Stimulated activated CD4-positive, alpha-beta T cell treated with anti-CD3 and anti-CD28 coated beads, TNF-alpha, amount 100 ng/mL, for 24 hours (primary cell): ENCODE measurements at places on chromosomes 3 and 15.

DNA sequence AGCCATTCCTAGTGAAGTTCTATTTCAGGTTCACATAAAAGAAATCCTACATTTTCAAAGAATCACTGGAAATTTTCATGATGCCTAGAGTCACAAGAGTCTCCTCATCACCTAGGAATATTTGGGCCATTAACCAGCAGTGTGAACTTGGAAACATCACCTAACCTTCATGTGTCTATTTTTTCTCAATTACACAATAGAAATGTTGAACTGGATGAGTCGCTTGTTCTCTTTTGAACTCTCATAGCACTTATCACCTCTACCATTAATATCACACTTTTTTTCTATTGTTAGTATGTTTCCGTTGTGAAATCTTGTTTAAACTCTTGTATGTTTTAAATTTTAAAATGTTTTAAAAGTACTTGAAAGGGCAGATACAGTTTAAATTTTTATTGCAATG is 371.3 kb downstream of the CADM2 start:
- no peak for DNase-seq

GRCh38 chr3:184423561-184423960 is 43.7 kb downstream of the CHRD start:
- DNase-seq: no peak

GRCh38 chr3:164620423-164620822 is 457.9 kb downstream of the SI start:
- no peak for DNase-seq

- no peak for DNase-seq
Measured at GRCh38 chr15:38496151-38496550, 42.2 kb downstream of the FAM98B start.

DNA sequence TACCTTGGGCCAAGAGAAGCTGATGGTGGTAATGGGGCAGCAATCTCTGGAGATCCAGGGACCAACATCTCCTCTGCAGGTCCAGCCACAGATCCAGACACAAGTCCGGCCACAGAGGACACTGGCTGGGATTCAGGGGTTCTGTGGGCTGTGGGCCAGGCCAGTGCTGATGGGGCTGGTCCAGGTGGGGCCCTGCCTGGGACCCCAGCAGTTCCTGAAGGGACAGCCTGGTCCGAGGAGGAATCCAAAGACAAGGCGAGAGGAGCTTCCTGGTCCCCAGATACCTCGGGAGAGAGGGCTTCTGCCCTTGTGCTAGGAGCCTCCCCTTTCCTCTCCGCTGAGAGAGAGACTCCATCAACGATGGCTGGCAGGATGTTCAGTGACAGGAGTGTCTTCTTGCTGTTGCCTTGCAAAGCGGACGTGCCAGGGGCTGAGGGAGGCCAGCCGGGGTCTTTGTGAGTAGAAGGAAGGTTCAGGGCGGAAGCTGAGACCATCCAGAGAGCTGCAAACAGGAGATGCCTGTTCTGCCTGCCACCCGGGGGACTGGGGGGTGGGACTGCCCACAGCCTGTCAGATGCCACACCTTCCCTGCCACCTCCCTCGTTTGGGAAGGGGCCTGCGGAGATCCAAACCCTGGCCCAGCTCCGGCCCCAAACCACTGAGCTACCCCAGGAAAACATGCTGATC is 24.5 kb upstream of the GOLGA6C start:
- DNase-seq: no peak

- DNase-seq: no peak
Measured at GRCh38 chr3:73401616-73402279, 223.0 kb downstream of the PDZRN3 start.

DNA sequence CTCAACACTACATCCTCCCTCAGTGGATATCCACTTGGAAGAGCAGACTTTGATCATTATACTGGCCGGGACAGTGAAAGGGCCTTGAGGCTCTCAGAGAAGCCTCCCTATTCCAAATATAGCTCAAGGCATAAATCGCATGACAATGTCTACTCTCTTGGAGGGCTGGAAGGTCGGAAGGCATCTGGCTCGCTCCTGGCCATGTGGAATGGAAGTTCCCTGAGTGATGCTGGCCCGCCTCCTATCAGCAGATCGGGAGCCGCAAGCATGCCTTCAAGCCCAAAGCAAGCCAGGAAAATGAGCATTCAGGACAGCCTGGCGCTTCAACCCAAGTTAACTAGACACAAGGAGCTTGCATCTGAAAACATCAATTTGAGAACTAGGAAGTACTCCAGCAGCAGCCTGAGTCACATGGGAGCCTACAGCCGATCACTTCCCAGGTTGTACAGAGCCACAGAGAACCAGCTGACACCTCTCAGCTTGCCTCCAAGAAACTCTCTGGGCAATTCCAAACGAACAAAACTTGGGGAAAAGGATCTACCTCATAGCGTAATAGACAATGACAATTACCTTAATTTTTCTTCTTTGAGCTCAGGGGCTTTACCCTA is 25.4 kb downstream of the PHLDB2 start:
- DNase-seq: no peak

- no peak for DNase-seq
Measured at GRCh38 chr3:106590216-106590615, 721.4 kb upstream of the CBLB start.

DNA sequence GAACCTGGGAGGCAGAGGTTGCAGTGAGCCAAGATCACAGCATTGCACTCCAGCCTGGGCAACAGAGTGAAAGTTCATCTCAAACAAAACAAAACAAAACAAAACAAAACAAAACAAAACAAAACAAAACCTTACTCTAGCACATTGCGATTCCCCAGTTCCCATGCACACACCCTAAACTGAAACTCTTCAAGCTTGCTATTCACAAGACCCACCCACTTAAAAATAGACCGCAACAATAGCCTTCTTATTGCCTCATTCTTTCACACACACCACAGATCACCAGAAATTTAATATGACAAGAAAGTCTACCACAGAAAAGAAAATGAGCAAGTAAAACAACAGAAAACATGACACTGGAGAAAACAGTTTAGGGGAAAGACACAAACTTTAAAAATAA is 598.4 kb downstream of the FHIT start:
- DNase-seq: no peak

DNA sequence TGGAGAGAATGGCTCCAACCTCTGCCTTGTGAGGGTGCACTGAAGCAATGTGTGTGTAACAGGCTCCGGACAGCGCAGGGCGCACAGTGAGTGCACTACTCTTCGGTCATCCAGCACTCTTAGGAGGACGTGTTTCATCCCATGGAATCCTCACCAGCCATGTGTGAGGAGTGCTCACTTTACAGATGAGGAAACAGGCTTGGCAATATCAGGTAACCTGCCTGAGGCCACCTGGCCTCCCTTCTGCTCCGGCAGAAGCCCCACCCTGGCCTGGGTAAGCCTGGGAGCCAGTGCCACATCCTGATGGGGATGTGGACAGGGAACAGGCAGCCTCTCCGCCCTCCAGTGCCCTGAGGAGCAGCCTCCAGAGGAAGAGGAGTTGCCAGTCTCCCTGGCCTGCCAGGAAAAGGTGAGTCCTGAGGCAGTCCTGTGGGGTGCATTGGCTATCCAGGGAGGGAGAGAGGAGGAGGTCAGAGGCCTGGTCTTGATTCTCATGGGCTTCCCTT is 39.4 kb upstream of the LIMD1 start:
- DNase-seq: no peak

DNA sequence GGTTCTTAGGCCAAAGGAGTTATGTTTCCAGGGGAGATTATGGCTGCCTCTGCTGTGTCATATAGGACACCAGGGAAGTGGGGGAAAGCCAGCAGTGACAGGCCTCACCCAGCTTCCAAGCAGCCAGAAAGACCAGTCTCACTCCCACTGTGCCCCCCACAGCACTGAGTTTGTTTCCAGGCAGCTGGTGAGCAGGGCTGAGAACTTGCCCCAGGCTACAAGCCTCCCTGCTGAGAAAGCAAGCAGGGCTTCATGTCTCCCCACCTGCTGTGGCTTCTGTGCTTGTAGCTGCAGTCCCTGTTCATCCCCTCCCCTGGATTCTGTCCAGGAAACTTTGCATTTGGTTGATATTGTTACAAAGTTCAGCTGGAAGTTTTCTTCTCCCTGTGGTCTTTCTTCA is 376.3 kb downstream of the PDCD6IP start:
- no peak for DNase-seq

- no peak for DNase-seq
Measured at GRCh38 chr15:41438206-41438605, 21.3 kb downstream of the RTF1 start.

GRCh38 chr3:138005627-138006026 is 4.3 kb upstream of the CLDN18 start:
- no peak for DNase-seq

- DNase-seq: no peak
Measured at GRCh38 chr3:102714567-102714966, 279.8 kb downstream of the ZPLD1 start.

DNA sequence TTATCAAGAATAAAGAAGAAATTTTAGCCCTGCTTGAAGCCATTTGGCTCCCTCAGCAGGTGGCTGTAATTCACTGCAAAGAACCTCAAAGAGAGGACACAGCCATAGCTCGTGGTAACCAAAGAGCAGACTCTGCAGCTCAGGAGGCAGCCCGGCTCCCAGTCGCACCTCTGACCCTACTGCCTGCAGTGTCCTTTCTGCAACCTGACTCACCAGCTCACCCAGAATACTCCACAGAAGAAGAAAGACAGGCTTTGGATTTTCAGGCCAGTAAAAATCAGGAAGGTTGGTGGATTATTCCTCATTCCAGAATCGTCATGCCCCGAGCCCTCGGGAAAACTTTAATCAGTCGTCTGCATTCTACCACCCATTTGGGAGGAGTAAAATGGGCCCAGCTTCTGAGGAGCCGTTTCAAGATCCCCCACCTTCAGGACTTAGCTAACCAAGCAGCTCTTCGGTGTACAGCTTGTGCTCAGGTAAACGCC is 38.6 kb downstream of the ZBTB11 start:
- no peak for DNase-seq

DNA sequence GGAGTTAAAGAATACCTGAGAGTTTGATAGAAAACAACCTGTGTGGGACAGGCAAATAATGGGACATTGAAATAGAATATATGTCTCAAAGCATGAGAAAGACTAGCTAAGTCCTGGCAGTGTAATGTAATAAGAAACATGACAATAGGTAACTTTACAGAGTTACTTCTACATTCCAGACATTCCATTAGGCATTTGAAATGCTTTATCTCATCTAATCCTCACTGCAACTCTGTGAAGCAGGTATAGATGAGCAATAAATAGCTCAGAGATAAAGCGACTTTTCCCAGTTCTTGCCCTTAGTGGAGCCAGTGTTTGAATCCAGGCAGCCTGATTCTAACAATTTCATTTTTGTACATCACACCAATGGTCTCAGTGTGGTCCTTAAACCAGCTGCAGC is 76.8 kb downstream of the CPNE4 start:
- no peak for DNase-seq

DNA sequence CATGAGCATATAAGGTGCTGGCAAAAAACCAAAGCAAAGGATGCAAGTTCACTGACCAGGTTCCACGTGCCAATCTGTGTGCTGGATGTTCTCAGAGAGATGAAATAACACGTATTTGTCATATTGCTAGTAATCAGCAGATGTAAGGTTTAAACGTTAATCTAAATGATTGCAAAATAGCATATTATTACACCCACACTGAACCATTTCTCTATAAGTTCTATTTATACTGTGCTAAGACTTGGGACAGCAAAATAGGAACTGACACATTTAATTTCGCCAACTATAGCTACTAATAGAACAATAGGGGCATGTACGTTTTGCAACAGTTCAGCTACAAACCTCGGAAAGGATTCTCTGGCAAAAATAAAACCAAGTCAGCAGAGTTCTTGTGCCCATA is 350.3 kb upstream of the ZNF385D start:
- no peak for DNase-seq

DNA sequence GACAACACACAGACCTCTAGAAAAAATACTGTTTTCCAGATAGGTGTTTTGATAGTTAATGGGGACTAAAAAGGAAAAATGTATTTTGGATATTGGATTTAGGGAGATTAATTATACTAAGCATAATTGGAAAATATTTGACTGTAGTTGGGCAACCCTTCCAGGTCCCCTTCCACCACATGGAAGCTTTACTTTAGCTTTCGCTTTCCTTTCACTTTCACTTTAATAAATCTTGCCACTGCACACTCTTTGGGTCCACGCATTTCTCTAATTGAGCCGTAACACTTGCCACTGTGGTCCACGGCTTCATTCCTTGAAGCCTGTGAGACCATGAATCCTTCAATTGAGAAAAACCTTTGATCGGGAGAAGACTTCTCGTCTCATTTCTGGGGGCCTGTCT is 15.5 kb downstream of the GLDN start:
- no peak for DNase-seq

DNA sequence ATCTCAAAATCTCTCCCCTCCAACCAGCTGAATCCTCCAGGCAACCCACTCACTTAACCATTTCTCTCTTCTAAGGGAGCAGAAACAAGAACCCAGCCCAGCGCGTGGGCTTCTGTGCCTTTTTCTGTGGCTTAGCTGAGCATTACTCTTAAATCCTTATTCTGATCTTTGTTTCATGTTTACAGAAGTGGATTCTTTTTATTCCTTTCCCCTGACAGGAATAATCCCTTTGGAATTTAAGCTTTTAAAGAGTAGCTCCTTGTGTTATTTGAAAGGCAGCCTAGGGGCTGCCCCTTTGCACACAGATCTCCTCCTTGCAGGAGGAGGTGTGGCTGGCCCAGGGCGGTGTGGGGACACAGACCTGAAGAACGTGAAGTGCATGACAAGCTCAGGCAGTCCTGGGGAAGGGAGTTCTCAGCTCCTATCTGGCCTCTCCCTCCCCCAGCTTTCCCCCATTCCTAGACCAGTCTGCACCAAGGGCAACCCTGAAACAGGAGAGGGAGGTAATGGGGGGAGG is 77.1 kb upstream of the UBE2E1 start:
- DNase-seq: no peak

DNA sequence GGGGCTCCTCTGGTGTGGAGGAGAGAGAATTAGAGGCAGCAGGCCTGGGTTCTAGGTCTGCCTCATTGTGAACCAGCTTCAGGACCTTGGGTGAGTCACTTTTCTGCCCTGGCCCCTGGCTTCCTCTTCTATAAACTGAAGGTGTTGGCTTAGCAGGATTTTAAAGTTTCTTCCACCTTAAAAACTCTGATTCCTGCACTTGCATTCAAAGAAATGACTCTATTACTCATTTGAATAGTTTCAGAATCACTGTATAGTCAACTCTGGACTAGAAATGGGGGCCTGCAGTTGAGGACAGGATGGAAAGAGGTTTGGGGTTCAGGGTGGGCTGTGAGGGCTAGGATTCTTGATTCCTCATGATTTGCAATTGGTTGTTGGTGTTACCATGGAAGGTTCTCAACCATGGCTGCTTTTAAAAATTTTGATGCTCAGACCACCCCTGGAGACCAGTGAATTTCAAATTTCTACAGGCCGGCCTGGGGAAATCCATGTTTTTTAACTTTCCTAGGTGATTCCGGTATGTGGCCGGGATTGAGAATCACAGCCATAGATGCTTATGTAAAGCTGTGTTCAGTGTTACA is 19.9 kb downstream of the SMAD3 start:
- DNase-seq: no peak

DNA sequence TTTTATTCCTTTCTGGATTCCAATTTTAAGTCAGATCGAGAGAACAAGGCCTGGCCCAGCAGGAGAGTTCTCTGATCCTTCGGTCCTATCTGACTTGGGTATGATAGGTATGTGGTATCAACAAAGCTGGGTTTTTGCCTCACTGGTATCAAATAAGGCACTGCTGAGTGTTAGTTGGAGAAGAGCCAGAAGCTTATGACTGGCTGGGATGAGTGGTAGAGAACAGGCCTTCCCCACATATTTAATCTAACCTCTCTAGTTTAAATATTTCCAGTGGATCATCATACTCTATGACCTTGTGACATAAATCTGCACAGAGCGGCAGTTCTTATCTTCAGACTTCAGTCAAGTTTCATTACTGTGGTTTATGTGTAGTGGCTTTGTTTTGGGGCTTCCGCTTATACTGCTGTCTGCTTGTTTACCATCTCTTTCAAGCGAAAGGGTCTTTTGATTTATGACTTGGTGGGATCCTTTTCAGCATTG is 164.5 kb downstream of the PTPRG start:
- DNase-seq: no peak
